ENCODE measurements at places on chromosomes 4 and X.

GRCh38 chr4:26484032-26484515 lies 6.2 kb downstream of the CCKAR start:
- no peak for ATAC-seq

DNA sequence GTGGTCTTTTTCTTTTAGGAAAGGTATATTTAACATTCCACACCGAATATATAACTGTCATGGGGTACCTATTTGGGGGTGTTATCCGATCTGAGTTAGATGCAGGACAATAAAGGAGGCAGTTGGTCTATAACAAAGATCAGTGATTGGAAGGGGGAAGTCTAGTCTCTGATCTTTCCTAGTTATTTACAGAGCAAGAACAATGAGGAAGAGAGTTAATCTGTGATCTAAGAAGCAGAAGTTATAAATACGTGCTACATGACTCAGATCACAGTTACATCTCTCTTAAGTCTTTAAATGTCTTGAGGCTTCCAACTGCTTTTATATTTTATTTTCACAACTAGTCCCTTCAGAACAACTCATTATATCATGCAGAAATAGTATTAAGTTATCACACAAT lies 33.2 kb upstream of the ARMCX4 start:
- ATAC-seq = no peak

DNA sequence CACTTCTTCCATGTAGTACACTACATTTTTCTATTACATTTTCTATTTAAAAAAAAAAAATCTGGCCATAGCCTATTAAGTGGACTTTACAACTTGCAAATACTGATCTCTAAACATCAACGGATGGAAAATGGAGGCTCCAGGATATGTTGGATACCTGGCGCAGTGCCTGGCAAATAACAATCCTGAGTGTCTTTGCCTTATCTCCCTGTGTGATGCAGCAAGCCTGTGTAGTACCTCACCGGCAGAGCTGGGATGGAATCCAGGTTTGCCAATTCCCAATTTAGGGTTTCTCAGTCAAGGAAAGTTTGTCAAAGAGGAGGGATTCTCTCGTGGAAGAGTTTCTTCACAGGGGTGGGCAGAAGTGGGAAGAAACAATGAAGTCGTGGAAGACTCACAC lies 93.2 kb downstream of the KDR start:
- no peak for ATAC-seq

DNA sequence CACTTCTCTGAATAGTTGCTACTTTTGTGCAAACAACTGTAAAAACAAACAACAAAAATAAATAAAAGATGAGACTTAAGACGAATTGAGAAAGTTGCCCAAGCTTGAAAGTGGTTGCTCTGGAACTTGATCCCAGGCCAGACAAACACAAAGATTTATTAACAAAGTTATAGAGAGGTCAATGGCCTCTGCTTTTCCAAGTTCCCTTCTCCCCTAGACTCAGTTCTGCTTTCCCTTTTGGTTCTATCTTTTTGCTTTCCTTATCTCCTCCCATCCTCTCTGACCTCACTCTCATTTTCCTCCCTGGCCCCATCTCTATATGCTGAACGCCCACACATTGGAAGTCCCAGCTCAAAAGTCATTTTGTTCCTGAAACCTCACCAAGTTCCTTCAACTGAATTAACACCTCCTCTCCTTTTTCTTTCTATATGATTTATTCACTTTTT lies 82.7 kb downstream of the MXRA5 start:
- ATAC-seq = no peak

DNA sequence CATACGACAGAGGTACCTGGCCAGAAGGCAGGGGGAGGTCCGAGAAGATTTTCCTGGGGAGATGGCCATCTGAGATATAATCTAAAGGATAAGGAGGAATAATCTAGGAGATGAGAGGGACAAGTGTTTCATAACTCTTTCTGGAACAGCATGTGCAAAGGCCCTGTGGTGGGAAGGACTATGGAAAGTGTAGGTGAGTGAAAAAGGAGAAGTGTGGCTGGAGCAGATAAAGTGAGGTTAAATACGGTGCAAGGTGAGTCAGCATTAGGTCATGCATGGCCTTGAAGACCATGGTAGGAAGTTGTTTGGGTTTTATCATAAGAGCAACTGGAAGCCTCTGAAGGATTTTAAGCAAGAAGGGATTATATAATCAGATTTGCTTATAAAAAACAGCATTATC lies 34.6 kb upstream of the MTM1 start:
- ATAC-seq = no peak

GRCh38 chrX:135513130-135513515 lies 7.3 kb upstream of the INTS6L start:
- ATAC-seq = no peak
